Astrocyte of the cerebellum (primary cell): ENCODE measurements at places on chromosomes 12 and 14.

- DNase-seq: no peak
Observed at GRCh38 chr14:66311058-66311457, 175.1 kb upstream of the CCDC196 start.

DNA sequence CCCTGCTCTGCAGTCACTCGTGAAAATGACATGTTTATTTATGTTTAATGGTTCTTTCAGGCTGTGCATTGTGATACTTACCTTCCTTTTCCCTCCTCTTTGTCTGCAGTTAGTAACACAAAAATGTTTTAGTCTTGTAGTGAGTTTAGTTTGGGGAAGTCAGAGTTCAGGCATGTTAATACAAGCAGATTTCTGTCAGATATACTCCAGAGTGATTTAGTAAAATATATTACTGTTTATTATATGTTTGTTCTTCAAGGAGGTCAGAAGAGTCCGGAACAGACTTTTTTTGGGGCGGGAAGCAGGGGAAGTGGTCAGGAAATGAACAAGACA, 28.7 kb downstream of the MSRB3 start:
- no peak for DNase-seq

- no peak for DNase-seq
Observed at GRCh38 chr14:74945852-74946658, 9.3 kb downstream of the PGF start.

DNA sequence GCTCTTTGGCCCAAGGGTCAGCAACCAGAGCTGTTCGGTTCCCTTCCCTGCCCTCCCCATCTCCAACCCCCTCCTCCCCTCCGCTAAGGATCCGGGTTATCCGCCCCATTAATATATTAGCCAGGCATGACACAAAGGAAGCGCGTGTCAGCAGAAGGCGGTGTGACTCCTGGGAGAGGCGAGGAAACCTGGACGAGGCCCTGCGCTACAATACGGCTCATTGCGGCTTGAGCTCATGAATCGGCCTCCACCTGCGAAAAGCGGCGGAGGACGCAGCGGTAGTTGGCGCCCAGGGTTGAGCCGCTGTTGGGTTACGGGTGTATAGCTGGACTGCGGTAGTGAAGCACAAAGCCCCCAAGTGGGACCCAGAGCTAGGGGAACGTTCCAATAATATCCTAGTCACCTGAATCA, 9.9 kb downstream of the FOXA1 start:
- DNase-seq: no peak

DNA sequence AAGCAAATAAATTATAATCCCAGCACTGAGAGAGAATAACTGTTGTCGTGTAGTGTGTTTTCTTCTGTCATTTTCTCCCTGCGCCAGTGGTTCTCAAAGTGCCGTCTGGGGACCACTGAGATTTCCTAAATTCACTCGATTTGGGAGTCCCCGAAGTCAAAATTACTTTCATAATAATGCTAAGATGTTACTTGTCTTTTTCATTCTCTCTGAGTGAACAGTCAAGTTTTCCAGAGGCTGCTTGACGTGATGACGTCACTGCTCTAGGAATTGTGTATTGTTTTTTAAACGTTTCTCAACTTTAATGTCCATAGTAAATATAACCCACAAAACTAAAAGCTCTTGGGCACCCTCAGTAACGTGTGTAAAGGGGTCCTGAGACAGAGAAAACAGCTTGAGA, 796 bp upstream of the POP5 start:
- DNase-seq: no peak

DNA sequence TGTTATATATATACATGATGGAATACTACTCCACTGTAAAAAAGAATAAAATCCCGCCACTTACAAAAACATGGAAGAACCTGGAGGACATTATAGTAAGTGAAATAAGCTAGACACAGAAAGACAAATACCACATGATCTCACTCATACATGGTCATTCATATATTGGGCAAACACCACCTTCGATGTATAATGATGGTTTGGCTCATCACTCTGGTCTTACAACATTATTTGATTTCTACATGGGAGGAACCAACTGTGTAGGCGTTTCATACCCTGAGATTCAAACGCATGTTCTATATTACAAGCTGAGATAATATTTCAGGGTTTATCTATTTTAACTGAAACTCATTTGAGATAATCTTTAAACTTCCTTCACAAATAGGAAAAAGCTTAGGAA, 48.3 kb downstream of the ABCD2 start:
- no peak for DNase-seq

- no peak for DNase-seq
Observed at GRCh38 chr12:49683599-49684309, 23.5 kb downstream of the FMNL3 start.

DNA sequence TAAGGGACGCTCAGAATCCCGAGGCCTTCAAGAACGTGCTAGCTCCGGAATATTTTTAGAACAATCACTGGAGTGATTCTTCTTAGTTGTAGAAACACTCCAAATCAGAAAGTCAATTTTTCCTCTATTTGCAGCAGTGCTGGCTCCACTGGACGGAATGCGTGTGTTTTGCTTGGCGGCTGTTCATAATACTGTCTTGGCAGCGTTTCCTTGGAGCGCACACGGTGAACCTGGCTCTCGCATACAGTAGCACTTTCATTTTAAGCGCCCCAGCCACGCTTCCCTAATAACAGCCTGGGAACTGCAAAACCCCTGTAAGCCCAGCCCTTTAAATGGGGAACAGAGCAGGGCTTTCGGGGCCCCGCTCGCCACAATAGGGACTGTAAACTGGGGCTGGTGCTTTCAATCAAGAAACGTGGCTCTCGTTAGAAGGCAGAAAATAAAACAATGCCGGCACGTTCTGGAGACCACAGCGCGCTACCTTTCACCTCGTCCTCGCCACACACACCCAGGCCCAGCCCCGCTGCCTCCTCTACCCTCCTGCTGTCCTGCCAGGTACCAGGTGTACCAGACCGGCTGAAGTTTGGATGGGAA, 79.9 kb downstream of the BCL11B start:
- peak; percentile 79 for DNase-seq

DNA sequence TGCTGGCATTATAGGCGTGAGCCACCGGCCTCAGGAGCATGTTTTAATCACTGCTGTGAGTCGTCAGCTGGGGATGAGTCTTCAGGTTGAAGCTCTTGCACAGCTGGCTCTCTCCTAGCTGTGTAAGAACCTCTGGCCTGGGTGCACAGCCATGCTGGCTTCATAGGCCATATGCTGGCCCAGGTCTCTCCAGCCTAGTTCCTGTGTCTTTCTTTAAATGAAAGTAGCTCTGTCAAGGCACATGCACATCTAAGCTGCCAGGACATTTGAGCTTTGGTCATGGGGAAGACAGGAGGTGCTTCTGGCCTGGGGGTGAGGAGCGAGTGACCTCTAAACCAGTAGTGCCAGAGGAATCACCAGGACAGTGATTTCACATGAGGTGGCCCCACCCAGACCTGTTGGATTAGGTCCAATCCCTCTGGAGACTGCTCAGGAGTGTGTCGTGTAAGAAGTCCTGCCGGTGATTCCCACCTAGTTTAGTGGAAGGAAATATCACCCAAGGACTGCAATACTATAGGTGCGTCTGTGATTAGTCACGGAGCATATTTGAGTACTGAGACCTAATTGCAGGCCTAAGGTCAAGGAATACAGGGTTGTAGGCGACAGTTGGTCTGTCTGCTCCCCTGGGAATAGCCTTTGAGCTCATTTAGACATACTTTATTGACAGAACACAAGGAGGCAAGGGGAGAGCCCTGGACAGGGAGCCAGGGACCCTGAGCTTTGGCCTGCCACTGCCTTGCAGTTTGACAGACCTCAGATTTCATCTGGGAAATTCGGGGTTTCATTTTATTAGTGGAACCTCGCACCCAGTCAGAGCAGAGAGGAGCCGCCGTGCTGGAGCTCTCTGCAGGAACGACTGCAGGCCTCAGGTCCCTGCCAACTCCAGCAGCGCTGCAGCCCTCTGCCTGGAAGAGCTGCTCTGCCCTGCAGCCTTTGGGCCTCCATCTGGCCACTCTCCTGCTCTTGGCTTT, 67.0 kb downstream of the ANKRD9 start:
- no peak for DNase-seq

GRCh38 chr12:67690656-67691055, 42.1 kb downstream of the DYRK2 start:
- no peak for DNase-seq

GRCh38 chr14:99971941-99972747, 93.1 kb upstream of the EVL start:
- DNase-seq: no peak

GRCh38 chr14:101478796-101479410, 82.4 kb upstream of the DIO3 start:
- DNase-seq: no peak

- DNase-seq: no peak
Observed at GRCh38 chr12:110246636-110247339, 34.3 kb upstream of the ATP2A2 start.

DNA sequence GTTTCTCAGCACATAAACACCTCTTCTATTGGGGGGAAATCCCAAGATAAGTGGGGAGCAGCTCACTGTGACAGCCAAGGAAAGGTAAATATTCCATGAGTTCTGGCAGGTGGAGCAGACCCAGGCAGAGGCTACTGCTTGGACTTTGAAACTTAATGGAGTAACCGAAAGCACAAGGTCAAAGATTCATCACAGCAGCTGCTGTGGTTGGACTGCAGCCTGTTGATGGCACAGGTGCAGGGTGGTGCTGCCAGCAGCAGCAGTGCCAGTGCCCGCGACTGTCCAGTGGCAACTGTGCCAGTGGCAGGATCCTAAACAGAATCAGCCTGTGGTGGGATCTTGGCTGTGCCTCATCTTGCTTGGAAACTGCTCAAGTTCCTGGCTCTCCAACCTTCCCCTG, 81.4 kb upstream of the ARID2 start:
- DNase-seq: no peak

DNA sequence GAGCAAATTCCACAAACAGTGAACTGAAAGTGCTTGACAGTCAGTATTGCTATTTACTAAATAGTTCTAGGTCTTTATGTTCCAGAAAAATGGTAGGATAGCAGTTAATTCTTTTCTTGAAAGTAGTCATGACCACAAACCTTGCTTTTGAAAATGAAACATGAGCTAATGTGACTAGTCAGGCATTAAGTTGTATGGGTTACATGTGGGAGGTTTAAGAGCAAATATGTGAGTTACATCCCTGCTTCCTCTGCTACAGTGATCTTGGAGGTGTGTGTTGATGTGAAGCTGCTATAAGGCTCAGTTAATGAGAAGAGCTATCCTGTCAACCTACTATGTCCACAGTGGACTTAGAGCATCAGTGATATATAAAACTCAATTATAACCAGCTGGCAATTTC, 741.6 kb downstream of the FSCB start:
- no peak for DNase-seq

GRCh38 chr14:23358553-23359166, 6.0 kb upstream of the SLC22A17 start:
- no peak for DNase-seq

- no peak for DNase-seq
Observed at GRCh38 chr12:96520767-96521166, 31.4 kb downstream of the CFAP54 start.

DNA sequence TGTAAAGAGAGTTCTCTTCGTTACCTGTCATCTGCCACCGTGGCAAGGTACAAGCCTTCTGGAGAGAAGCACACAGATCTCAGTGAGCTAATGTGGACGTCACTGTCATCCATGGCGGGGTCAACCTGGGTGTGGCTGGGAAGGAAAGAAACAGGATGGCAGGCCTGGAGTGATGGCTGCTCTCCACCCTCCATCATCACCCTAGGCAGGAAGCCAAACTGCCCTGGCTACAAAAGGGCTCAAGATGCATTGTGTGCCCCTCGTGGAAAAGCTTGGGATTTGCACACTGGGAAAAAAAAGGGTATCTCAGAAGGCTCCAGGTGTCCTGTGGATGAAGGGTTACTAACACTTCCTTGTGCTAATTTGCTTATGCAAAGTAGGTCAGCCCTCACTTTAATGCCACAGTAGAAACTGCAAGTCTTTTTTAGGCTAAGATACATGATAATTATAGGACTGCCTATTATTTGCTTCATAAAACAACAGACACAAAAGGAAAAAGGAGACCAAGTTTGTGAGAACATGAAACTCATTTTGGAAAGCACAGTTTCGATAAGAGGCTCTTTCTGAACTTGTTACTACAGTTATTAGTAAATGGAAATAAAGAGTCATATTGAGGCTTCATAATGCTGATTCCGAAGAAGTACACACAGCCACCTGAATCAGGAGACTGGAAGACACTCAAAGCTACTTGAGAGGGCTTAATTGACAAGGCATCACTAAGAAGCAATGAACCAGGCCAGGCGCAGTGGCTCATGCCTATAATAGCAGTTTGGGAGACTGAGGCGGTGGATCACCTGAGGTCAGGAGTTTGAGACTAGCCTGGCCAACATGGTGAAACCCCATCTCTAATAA, 18.9 kb downstream of the RFC5 start:
- DNase-seq: no peak

GRCh38 chr12:26239122-26239851, 43.9 kb downstream of the SSPN start:
- DNase-seq: peak; percentile 100

GRCh38 chr12:121949648-121950397, 31.4 kb downstream of the CFAP251 start:
- peak; percentile 68 for DNase-seq

- DNase-seq: no peak
Observed at GRCh38 chr14:85172290-85172689, 357.7 kb upstream of the FLRT2 start.

- no peak for DNase-seq
Observed at GRCh38 chr12:96354844-96355534, 45.2 kb downstream of the CDK17 start.

- DNase-seq: no peak
Observed at GRCh38 chr12:87254381-87255030, 774.7 kb downstream of the C12orf50 start.

DNA sequence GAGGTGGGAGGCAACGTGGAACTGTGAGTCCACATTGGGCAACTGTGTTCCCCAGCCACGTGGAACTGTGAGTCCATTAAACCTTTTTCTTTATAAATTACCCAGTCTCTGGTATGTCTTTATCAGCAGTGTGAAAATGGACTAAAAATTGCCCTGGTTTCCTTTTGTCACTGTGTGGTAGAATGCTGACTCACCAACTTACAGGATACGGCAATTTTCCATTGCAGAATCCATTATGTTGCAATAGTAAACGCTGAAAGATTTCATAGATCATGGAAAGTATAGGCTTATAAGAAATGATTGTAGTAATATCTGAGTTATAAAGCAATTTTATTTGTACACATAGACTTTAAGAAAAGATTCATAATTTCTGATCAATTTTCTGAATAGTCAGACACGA, 93.0 kb downstream of the GTF2A1 start:
- no peak for DNase-seq

GRCh38 chr14:54815515-54815914, 87.1 kb downstream of the GCH1 start:
- DNase-seq: no peak

- DNase-seq: no peak
Observed at GRCh38 chr12:78562368-78563205, 302.0 kb upstream of the SYT1 start.

DNA sequence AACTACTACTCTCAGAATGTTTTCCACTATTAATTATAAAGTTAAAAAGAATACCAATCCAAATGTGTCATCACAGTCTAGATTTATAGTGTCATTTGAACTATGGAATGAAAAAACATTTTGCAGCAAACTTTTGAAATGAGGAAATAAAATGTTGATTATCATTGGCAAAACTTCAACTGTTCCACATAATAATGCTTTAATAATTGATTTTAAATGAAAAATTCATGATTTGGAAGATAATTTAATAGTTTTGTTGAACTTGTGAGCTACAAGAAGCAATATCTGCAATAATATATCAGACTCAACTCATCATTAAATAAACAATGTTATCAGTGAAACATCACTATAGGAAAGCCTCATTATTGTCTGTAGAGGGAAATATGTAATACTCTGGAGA, 48.2 kb upstream of the DCN start:
- DNase-seq: no peak
